ENCODE measurements at places on chromosomes 3 and 15.

- DNase-seq, result no peak
These were observed 19.4 kb upstream of the PTX3 start for GRCh38 chr3:157417247-157417646.

- peak; percentile 82 for DNase-seq
These were observed 65.3 kb downstream of the IGF1R start for GRCh38 chr15:98713585-98714001.

- DNase-seq, result peak; percentile 47
These were observed 8.3 kb downstream of the TF start for GRCh38 chr3:133754455-133754854.

- peak; percentile 87 for DNase-seq
These were observed 60.5 kb downstream of the THBS1 start for GRCh38 chr15:39641191-39641889.

GRCh38 chr3:71893122-71893521, 108.2 kb upstream of the PROK2 start:
- DNase-seq, result no peak

GRCh38 chr15:48710952-48711495, 65.5 kb upstream of the FBN1 start:
- DNase-seq, result peak; percentile 32

- peak; percentile 62 for DNase-seq
These were observed 638 bp downstream of the WDR5B start for GRCh38 chr3:122415104-122415744.

DNA sequence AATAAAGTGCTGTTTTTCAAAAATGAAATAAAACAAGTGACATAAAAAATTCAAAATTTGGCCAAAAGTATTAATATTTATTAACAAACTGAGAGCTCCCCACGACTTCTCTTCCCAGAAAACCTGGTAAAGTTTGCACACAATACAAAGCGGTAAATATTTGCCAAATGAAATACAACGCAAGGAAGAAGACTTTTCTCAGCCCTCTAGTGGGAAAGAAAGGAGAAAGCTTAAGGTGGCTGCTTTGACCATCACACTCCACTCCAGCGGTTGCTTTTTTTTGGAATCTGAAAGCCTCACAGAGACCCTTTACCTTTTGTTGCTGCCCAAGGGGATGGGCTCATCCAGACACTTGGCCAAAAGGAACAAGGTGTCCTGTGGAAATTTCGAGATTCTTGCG, 1.1 kb upstream of the GK5 start:
- DNase-seq, result no peak

DNA sequence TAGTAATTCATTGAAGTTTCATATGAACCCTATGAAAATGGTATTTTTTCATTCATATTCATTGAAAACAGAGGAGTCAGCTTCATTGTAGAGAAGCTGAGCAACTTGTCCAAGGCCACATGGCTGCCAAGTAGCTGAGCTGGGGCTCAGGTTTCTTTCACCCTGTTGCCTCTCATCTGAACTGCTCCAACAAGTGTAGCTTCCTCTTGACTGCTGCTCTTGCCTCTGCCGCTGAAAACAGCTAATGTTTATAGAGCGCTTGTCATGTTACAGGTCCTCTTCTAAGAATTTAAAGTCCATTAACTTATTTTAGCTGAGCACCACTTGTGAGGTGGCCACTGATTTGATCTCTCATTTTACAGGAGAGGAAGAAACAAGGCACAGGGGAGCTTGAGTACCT, 81.1 kb downstream of the PDCD6IP start:
- DNase-seq, result no peak

GRCh38 chr15:39018966-39019365, 454.4 kb upstream of the RASGRP1 start:
- DNase-seq, result no peak

DNA sequence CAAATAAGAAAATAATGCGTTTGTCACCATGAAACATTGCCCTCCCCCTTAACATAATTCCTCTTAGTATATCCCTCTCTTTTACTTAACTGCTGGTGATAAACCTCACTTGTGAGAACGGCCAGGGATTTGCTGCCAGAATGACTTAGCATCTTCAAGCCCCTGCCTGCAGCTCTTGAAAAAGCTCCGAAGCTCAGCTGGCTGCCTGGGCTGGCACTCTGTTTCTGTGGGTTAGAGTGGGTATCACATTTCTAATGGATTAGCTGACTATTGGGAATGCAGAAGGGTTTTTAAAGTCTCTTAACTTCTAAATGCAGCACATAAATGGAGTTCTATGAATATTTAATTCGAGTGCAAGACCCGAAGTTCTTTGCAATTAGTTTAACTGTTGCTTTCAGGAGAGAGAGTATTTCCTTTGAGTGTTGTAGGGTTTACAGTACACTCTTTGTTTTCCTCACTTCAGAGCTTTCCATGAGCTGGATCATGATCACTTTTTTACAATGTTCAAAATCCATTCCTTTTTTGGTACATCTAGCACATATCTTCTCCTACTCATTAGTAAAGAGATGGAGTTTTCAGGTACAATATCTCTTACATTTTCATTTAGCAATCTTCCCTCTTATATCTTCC, 124.7 kb upstream of the RBMS3 start:
- DNase-seq, result peak; percentile 11

GRCh38 chr15:51706291-51706690, 25.0 kb downstream of the SCG3 start:
- no peak for DNase-seq

DNA sequence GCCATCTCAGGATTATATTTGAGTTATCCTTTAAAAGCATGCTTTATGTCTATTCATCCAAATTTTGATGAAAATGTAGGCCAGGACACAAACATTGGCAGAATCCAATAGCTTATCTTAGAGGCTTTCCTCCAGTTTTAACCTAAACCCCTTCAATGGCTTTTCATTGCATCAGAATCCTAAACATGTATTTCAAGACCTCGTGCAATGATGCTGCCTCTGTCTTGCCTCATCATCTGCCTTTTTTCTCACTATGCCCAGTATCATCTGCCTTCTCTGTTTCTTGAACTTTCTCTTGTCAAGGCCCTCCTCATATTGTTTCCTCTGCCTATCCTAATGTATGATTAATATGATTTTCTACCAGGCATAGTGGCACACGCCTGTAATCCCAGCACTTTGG, 76.1 kb upstream of the MAP4 start:
- no peak for DNase-seq

- DNase-seq, result no peak
These were observed 15.5 kb downstream of the SLC25A26 start for GRCh38 chr3:66236281-66236680.

- peak; percentile 18 for DNase-seq
These were observed 429.5 kb downstream of the ZIC1 start for GRCh38 chr3:147838652-147839051.

DNA sequence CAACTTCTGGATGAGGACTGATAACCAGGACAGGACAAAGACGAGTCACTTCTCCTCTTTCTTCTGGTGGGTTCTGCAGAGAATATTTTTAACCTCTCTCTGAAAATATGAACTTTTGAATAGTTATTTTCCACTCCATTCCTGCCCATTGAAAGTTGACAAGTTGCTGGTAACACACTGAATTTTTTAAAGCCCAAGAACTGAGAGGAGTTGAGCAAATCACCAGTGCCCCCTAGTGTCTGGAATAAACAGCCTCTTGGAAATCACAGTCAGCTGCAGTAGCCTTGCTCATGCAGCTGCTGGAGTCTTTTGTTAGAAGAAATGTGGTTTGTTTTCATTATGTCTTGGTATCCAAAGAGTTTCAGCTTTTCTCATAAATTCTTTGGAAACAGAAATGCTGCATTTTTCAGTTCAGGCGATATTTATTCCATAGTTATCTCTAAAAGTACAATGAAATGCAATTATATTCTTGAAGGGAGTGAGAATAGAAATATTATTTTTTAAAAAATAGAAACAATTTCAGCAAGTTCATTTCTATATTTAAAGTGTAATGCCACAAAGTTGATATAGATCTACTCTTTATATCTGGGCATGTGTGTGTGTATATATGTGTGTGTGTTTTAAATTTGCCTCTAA, 741.0 kb upstream of the CBLB start:
- peak; percentile 62 for DNase-seq

DNA sequence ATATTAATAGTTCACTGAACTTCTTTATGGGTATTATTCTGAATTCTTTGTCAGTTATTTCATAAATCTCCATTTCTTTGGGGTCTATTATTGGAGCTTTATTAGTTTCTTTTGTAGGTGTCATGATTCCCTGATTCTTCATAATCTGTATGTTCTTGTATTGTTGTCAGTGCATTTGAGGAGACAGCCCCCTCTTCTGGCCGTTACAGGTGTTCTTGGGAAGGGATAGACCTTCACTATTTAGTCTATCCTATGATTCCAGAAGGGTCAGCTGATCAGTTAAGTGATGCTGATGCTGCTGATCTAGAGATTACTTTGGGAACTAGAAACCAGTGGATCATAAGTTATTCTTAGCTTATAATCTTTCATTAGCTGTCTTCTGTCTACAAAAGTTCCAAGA, 34.9 kb downstream of the TMEM39A start:
- DNase-seq, result no peak

DNA sequence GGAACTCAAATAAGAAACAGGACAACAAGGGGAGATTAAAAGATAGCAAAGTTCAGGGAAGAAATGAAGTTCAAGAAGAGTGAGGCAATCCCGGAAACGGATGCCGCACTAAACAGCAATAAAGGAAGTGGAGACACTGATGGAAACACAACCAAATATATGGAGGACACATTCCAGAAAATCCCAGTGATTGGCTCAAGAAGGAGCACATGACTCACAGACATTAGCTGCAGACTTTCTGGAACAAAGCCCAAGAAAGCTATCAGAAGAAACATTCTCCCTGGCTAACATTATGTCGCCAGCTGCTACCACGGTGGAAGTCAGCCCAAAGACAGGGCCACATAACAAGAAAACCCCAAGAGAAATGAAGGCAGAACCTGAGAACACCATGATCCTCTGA, 18.1 kb upstream of the VGLL4 start:
- peak; percentile 25 for DNase-seq

- no peak for DNase-seq
These were observed 68.8 kb upstream of the TJP1 start for GRCh38 chr15:29891096-29891457.

- DNase-seq, result no peak
These were observed 15.1 kb upstream of the GPR171 start for GRCh38 chr3:151218136-151218535.

DNA sequence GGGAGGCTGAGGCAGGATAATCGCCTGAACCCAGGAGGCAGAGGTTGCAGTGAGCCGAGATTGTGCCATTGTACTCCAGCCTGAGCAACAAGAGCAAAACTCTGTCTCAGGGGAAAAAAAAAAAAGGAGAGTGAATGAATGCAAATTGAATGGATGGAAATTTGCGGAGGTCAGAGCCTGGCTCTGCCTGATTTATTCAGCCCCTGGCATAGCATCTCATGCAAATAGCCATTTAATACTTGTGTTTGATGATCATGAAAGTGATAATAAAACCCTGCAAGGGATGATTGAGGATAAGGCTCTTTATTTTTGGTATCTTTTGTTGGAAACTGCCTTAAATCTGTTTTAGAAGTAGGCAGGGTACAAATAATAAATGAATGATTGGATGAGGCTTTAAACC, 133.0 kb upstream of the SEMA6D start:
- DNase-seq, result no peak

GRCh38 chr3:32076566-32076965, 29.9 kb upstream of the GPD1L start:
- DNase-seq, result no peak

- no peak for DNase-seq
These were observed 181.6 kb downstream of the CFAP20DC start for GRCh38 chr3:58868097-58868779.

- DNase-seq, result no peak
These were observed 75.3 kb upstream of the LRRFIP2 start for GRCh38 chr3:37249717-37250116.

DNA sequence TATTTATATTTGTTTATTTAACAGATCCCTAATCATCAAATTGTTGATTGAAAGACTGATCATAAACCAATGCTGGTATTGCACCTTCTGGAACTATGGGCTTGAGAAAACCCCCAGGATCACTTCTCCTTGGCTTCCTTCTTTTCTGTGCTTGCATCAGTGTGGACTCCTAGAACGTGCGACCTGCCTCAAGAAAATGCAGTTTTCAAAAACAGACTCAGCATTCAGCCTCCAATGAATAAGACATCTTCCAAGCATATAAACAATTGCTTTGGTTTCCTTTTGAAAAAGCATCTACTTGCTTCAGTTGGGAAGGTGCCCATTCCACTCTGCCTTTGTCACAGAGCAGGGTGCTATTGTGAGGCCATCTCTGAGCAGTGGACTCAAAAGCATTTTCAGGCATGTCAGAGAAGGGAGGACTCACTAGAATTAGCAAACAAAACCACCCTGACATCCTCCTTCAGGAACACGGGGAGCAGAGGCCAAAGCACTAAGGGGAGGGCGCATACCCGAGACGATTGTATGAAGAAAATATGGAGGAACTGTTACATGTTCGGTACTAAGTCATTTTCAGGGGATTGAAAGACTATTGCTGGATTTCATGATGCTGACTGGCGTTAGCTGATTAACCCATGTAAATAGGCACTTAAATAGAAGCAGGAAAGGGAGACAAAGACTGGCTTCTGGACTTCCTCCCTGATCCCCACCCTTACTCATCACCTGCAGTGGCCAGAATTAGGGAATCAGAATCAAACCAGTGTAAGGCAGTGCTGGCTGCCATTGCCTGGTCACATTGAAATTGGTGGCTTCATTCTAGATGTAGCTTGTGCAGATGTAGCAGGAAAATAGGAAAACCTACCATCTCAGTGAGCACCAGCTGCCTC, 14.7 kb downstream of the THBS1 start:
- peak; percentile 41 for DNase-seq

DNA sequence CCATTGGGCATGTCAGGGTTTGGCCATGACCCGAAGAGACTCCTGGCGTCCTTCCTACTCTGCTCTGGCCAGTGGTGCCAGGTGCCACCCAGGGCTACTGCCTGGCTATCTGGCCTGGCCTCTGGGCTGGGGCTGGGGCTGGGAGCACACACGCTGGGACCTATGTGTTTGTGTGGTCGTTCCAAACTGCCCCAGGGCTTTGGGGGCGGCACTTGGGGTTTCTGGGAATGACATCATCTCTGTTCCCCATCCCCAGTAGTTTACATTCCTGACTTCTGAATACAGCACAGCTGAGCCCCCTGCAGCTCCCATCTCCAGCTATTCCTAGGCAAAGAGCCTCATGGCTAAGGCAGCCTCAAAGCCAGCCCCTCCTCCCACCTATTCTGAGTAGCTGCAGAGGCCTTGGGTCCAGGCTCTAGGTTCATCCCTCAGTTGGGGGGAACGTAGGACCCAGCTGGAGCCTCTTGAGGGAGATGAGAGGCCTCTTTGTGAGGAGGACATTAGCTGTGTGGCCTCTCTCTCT, 24.3 kb downstream of the PLEKHO2 start:
- DNase-seq, result peak; percentile 23

- no peak for DNase-seq
These were observed 139.3 kb downstream of the STT3B start for GRCh38 chr3:31671976-31672375.
